Stimulated activated CD8-positive, alpha-beta memory T cell treated with anti-CD3 and anti-CD28 coated beads, Interleukin-7, amount 100 ng/mL, for 4 hours (primary cell): ENCODE measurements at places on chromosomes 4 and X.
A peak's percentile ranks its signal among the peaks of the same experiment; 100 is the strongest.

DNA sequence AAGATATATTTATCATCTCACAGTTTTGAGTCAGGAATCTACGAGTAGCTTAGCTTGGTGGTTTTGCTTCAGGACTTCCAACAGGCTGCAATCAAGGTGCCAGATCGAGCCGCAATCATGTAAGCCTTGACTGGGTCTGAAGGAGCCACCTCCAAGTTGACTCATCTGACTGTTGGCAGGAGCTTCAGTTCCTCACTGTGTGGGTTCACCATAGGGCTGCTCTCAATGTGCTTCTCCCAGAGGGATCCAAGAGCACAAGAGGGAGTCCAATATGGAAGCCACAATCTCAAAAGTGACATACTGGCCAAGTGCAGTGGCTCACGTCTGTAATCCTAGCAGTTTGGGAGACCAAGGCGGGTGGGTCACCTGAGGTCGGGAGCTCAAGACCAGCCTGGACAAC lies 26.5 kb downstream of the DCHS2 start:
- DNase-seq = no peak

GRCh38 chr4:53598483-53598882 lies 7.2 kb upstream of the LNX1 start:
- DNase-seq = no peak

DNA sequence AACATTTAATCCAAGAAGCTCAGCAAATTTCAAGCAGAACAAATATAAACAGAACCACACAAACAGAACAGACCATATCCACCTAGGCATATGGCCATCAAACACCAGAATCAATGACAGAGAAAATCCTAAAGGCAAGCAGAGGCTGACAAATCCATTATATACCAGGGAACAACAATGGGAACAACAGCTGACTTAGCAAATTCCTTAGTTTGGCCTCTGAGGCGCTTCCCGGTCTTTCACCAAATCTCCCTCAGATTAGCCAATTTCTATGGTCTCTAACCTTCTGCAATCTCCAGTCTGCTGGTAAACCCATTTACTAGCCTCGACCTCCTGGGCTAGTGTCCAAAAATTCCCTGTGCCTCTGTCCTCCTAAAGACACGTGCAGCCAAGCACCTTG lies 59.2 kb downstream of the GPR143 start:
- DNase-seq = no peak

DNA sequence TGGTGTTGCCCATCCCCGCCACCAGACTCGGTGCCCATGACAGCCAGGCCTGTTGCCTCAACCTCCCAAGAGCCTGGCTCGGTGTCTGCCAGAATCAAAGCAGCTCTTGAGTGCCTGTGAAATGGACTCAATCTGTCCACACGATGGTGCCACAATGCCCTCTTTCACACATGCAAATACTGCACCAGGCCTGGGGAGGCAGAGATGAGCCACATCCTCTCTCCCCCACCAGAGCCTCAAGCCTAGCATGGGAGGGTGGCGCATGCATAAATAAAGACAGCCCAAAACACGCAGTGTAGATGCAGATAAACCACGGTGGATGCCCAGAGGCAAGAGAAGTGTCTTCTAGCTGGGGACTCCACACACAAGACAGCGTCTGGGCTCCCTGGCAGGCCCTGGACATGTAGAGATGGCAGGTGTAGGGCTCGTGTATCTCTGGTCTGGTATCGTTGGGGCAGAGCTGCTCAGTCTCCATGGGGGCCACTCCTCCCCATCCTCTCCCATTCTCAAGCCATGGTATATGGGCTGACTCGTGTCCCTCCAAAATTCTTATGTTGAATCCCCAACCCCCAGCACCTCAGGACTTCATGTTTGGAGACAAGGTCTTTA lies 65.6 kb downstream of the JAKMIP1 start:
- DNase-seq = peak; percentile 3

DNA sequence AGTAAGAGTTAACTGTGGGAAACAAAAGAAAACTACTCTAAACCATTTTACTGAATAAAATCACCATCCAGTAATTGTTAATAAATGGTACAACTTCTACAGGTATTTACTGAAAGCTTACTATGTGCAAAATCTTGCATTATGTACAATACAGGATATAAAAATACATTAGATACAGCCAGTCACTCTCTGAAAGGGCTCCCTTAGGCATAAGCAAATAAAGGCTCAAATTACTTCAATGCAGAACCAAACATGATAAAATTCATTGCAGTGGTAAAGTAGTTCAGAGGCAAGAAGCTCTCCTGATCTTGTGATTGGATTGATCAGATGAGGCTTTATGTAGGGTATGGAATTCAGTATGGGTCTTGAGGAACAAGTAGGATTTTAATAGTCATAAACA lies 100.2 kb downstream of the KLHL13 start:
- DNase-seq = no peak
